Activated T-helper 9 cell treated with anti-CD3 and anti-CD28 coated beads, Interleukin-2, amount 50 U/mL, for 16 hours (primary cell): ENCODE measurements at places on chromosomes 1 and 21.
A peak's percentile ranks its signal among the peaks of the same experiment; 100 is the strongest.

DNA sequence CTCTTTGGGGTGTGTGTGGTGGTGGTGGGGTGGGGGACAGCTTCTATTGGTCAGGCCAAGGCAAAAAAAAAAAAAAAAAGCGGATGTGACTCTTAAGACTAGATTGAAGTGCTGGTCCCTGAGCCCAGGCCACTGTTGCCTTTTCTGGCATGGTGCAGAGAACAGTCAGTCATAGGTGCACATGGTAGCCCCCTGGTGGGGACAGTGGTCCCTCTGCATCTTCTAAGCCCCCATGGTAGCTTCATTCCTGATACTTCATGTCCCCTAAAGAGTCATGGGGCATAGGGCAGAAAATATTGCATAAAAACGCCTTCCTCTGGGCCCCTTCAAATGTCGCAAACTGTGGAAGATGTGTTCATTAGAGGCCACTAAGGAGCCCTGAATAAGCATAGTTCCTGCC, 371.8 kb downstream of the NPHP4 start:
- DNase-seq: no peak

DNA sequence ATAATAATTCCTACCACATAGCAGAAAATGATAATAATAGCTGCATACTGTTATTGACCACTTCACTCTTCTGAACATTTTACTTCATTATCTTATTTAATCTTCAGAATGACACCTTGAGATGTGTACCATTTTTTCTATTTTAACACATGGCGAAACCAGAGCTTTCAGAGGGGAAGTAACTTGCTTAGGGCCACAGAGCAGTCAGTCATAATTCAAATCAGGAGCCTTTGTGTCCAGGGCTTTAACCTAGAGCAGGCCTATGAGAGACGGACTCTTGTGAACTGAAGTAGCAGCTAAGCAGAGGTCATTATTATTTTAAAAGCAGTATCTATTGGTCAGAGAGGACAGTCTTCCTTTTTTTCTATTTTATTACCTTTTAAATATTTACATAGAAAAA, 114.0 kb downstream of the ROR1 start:
- DNase-seq: no peak

- DNase-seq: no peak
These were observed 120.7 kb upstream of the ZC3H11B start for GRCh38 chr1:219733511-219734174.

- no peak for DNase-seq
These were observed 139.1 kb upstream of the ZNHIT6 start for GRCh38 chr1:85847356-85847755.

DNA sequence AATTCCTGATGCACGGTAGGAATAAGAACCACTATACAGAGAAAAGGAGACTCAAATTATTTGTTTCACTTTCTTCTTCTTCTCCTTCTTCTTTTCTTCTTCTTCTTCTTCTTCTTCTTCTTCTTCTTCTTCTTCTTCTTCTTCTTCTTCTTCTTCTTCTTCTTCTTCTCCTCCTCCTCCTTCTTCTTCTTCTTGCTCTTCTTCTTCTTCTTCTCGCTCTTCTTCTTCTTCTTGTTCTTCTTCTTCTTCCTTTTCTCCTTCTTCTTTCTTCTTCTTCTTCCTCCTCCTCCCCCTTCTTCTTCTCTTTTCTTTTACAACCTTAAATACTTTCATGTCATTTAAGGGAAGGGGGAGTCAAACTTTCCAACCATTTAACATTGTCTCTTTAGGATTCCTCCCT, 11.0 kb upstream of the GPR88 start:
- no peak for DNase-seq

GRCh38 chr21:38267136-38267755, 10.5 kb downstream of the KCNJ15 start:
- DNase-seq: no peak

DNA sequence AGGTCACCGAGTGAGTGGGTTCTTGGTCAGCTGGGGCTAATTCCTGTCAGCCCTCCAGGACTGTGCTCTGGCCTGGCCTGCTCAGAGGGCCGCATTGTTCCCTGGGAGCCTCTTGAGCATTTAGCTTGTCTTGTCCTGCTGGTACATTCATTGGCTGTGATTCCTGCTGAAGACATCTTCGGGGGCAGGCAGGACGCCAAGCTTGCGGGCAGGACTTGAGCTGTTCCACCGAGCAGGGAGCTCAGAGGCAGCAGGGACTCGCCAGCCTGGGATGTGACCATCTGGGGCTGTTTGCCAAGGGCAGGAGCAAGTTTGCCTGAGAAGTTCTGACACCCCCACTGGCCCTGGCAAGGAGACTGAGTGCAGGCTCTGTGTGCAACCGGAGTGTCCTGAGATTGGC, 7.0 kb upstream of the SLC26A9 start:
- no peak for DNase-seq

GRCh38 chr1:151581921-151582320, 29.9 kb upstream of the SNX27 start:
- no peak for DNase-seq

GRCh38 chr1:57424231-57425027, 569 bp upstream of the DAB1 start:
- no peak for DNase-seq

DNA sequence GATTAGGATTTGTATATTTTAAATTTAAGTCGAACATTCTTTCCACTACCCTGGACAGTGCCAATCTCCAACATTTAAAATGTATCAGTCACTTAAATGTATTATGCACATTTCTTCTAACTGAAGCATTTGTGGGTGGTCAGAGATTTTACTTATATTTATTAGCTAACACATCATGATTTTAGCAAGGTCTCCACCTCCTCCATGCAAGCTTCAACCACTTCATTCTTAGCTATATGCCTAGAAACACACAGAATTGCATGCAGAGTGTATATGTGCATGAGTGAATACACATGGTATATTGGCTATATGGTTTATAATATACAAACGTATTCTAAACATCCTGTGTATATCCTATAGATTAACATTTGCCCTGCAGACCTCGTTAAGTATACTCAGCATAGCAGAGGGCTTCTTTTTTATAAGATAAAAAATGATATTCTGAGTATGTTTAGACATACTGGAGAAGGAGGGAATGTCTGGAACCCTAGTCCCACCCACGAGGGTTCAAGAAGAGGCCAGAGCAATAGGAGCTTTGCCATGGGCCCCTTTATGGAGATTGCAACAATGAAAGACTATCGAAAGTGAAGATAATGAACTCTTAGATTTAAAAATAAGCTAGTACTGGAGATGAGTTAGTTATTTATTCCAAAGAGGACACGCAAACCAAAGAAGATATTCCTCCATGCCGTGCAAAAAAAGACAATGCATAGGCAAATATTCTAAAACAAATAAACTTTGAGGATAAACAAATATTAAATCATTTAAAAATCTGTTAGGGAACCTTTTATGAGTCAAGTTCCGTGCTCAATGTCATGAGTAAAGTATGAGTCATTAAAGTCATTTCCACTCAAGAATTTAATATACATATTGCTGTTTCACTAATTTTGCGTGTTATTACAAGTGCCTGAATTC, 480.4 kb downstream of the SIPA1L2 start:
- no peak for DNase-seq

GRCh38 chr1:201408176-201408833, 9.2 kb upstream of the LAD1 start:
- peak; percentile 43 for DNase-seq

- DNase-seq: no peak
These were observed 18.3 kb upstream of the EPB41 start for GRCh38 chr1:28895896-28896608.

GRCh38 chr1:235857756-235858155, 8.9 kb downstream of the LYST start:
- no peak for DNase-seq

GRCh38 chr1:183898001-183898396, 93.1 kb downstream of the RGL1 start:
- DNase-seq: no peak

GRCh38 chr1:243848858-243849420, 1.1 kb downstream of the AKT3 start:
- DNase-seq: peak; percentile 36

DNA sequence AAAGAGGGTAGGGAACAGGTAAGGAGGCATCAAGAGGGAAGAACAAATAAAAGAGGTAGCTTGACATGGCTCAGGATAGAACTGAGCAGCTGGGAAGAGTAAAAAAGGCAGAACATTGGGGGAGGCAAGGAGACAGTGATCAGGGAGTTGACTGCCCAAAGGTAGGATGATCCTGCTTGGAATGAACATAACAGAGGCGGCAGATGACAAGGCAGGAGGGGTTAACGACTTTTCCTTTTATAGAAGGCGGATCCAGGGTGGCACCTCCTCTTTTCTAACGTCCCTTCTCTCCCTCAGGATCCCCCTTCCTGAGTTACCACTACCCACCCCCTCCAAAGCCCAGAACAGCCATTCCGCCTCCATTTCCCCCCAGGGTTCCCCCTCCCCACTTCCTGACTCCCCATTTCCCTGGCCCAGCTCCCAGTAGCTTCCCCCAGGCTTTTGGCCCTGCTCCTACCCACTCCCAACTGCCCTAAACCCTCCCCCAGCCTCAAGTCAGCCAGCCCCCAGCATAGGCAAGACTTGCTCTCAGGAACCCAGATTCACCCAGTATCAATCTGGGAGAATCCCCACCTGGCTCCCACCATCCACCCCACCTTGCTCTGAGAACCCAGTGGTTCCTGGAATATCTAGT, 769 bp upstream of the ADAMTS4 start:
- DNase-seq: no peak

DNA sequence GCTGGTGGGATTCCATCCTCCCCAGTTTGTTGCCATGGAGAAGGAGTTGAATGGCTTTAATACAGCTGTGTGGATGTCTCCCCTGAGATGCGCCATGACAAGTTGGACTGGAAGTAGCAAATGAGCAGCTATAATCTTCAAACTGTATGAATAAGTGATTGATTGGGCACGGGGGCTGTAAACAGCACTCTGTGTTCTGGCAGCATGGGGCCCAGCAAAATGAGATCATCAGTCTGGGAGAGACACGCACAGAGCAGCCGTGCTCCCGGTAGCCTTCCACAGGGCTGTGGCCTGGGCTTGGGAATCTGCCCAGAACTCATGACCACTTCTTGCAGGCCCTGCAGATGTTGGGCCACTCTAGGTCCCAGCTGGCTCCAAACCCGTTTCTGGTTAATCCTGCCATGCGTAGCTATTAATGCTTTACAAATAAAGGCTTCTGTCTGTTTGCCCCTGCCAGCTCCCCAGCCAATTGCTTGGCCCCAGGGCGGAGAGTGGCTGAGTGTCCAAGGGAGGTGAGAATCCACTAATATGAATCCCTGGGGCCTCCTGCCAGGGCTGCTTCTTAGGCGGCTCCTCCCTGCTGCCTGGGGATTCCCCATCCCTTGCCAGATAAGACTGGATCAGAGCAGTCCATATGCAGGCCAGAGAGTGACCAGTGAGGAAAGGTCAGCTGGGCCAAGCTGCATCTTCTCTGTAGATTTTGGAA, 642.9 kb downstream of the AJAP1 start:
- DNase-seq: no peak

DNA sequence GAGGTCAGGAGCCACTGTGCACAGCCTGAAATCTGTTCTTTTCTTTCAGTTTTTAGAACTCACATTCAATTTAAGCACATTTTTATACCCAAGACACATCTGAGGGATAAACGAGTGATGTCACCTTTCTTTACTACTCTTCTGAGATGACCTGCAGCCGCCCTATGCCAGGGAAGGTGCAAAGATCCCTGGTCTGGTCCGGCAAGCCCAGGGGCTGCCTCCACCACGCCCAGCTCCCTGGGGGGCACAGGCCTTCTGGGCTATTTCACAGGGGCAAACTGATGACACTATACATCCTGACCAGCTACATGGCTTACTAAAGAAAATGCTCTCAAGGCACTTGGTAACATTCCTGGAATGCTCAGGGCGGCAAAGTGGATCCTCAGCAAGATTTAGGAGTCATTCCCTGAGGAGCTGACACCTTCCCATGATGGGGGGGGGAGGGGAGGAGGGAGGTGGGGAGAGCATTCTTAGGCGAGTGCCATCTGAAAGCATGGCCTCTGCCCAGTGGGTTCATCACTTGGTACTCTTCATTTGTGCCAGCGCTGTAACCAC, 11.3 kb downstream of the MRAP start:
- DNase-seq: no peak

- no peak for DNase-seq
These were observed 384.5 kb upstream of the C1orf87 start for GRCh38 chr1:60458111-60458510.

- DNase-seq: no peak
These were observed 17.7 kb upstream of the C1orf87 start for GRCh38 chr1:60091195-60091715.

GRCh38 chr1:27392778-27393635, 585 bp downstream of the GPR3 start:
- DNase-seq: no peak

GRCh38 chr1:198771563-198772153, 132.8 kb downstream of the PTPRC start:
- no peak for DNase-seq
